ENCODE measurements at places on chromosomes 2 and 18. TPM values are rescaled to one million over a fixed set of nuclear protein-coding genes. Genes with fewer than 3 reads are reported as not detected.

GRCh38 chr2:64325477-64325851 lies 128.5 kb upstream of the LGALSL start:
- H3K4me3 ChIP-seq, result no peak overlapping the region
- peaks cover under 1% of the 10 kb centered on the region for H3K4me1 ChIP-seq
- H3K27me3 ChIP-seq, result no peaks in the 10 kb centered on the region
- no peak overlapping the region for H3K27ac ChIP-seq

GRCh38 chr2:113124984-113125855 lies 2.2 kb upstream of the IL1RN start:
- H3K4me1 ChIP-seq, result no peaks in the 10 kb centered on the region
- no peaks in the 10 kb centered on the region for H3K27me3 ChIP-seq
- no peak overlapping the region for H3K27ac ChIP-seq
- H3K36me3 ChIP-seq, result no peaks in the 10 kb centered on the region
- no peak overlapping the region for H3K4me3 ChIP-seq
- no peak for DNase-seq

DNA sequence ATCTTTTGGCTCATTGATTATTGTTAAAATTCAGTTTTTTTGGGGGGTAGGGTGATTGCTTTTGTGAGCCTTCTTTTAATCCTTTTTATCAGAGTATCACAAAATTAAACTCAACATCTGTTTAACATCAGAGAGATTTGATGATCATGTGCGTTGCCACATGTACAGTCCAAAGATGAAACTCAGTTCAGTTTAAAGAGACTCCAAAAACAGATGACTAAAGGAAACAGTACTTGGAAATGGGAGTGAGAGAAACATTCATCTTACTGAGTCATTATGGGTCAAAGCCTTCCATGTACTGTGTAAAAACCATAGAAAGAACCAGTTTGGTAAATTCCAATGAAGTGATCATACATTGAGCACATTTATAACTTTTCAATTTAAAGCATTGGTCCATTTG lies 53.0 kb downstream of the LYPD6 start:
- H3K4me3 ChIP-seq, result no peak overlapping the region
- DNase-seq, result no peak
- H3K36me3 ChIP-seq, result no peaks in the 10 kb centered on the region
- no peaks in the 10 kb centered on the region for H3K27me3 ChIP-seq
- H3K27ac ChIP-seq, result no peak overlapping the region

TRIM43 gene
- 1.3 TPM for total RNA-seq

All from testis (tissue), 5 donors.